Stimulated activated CD4-positive, alpha-beta T cell treated with anti-CD3 and anti-CD28 coated beads, Interleukin-15, amount 100 ng/mL, for 1 hour (primary cell): ENCODE measurements at places on chromosomes 5 and 9.

GRCh38 chr5:61489574-61489973 lies 157.5 kb downstream of the ZSWIM6 start:
- no peak for DNase-seq

DNA sequence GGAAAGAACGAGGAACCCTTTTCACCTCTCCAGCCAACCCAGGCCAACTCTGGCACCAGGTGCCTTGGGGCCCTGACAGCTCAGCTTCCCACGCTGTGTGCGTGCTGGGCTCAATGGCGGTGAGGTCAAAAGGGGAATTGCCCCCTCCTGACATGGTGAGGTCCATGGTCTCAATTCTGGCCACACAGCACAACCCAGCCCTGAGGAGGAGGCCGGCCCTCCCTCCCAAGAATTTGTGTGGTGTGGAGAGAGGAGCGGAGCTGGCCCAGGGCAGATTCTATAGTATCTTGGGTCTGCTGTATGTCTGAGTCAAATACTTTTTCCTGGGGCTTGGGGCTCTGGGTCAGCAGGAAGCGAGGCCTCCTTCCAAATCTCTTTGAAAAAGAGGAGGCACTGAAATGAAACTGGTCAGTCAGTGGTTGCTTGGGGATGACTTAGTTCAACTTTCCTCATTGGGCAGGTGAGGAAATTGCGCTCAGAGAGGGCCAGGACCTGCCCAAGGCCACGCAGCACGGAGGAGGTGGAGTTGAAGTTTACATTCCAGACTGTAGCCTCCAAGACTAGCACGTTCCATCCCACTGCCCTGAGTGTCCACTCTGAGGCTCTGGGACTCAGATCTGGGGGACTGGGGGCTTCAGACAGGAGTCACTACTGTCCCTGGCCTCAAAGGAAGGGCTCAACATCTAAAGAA lies 15.6 kb downstream of the COL27A1 start:
- DNase-seq: no peak

GRCh38 chr5:151141535-151141934 lies 16.0 kb downstream of the ANXA6 start:
- peak; percentile 37 for DNase-seq

GRCh38 chr5:54611290-54611951 lies 93.9 kb downstream of the SNX18 start:
- DNase-seq: no peak

GRCh38 chr9:131739959-131740648 lies at the start of gene RAPGEF1:
RAPGEF1 (minus strand) TSS chr9:131740076; CDS start chr9:131739830, 246 bp downstream.
- peak; percentile 79 for DNase-seq

DNA sequence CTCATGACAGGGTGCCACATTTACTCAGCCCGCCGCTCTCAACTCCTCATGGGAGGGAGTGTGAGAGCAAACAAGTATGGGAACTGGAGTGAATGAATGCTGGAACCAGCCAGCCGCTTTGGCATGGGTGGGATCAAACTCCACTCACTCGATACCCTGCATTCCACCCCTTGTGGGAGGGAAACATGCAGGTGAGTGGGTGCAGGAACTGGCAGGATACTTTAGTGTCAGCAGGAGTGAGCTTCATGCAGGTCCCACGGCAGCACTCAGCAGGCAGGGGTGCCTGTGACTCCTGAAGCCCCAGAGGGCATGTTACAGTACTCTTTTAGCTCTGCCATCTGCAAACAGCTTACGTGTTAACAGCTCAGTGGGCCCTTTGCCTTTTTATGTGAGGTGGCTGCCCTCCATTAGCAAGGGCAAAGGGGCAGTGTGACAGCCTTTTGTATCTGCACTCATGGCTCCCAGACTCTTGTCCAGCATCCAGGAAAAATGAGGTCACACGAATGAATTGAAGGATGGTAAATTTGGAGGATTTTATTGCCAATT lies 433.2 kb upstream of the NMUR2 start:
- DNase-seq: no peak

GRCh38 chr5:39024005-39024404 lies 50.2 kb downstream of the RICTOR start:
- DNase-seq: no peak
